ENCODE measurements at places on chromosomes 1 and 21. TPM values are rescaled to one million over a fixed set of nuclear protein-coding genes. Genes with fewer than 3 reads are reported as not detected.

The PLEKHN1 gene
- total RNA-seq, result not detected

DNA sequence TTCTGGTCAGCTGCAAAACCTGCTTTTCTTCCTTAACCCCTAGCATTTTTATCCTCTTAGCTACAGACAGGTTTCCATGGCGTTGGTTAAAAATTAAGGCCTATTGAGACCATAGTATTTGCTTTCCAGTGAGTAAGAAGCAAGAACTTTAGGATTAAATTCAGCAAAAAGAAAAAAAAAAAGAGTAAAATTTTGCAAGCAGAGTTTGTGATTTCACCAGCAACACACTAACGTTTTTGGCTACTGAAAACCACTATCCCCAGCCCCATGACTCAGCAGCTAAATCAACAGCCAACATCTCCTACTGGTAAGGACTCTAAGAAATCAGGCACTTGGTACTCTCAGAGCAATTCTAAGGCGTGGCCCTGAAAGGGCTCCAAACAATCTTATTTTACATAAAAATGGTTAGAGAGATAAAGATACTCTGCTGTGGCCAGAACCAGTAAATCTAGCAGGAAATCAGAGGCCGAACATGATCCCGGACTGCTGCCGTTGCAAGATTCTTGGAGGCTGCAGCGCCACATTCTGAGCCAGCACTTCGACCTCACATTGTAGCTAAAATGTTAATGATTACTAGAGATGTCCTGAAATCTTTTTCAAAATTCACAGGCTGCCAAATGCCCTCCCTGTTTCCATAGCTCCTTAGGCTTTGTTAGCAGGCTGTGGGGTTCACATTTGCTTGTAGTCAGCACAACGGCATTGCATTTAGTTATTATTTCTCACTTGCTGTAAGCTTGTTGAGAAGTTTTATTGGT, 1.6 kb upstream of the ENO1 start:
- peak; percentile 30 for DNase-seq

The PLA2G2E gene
- not detected for total RNA-seq

The GBP6 gene
- not detected for total RNA-seq

The PLPPR4 gene
- 3.9 TPM for total RNA-seq

The PGLYRP3 gene
- total RNA-seq, result not detected

DNA sequence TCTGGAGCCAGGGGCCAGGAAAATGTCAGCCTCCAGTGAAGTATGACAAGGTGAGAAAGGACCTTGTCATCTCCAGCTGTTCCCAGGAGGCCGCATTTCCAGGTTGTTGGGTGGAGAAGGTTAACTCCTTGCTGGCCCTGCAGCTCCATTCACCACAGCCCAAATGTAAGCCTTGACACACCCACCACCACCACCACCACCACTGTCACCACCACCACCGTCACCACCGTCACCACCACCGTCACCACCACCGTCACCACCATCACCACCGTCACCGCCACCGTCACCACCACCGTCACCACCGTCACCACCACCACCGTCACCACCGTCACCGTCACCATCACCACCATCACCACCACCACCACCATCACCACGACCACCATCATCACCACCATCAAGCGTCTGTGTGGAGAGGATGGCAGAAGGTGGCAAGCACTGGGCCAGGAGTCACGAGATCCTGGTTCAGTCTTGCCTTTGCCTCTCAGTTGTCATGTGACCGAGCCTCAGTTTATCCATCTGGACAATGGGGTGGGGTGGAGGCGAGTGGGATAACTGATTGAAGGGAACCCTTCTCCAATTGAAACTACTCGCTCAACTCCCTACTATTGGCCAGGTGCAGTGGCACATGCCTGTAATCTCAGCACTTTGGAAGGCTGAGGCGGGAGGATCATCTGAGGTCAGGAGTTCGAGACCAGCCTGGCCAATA, 21.2 kb upstream of the FAM131C start:
- DNase-seq, result no peak

DNA sequence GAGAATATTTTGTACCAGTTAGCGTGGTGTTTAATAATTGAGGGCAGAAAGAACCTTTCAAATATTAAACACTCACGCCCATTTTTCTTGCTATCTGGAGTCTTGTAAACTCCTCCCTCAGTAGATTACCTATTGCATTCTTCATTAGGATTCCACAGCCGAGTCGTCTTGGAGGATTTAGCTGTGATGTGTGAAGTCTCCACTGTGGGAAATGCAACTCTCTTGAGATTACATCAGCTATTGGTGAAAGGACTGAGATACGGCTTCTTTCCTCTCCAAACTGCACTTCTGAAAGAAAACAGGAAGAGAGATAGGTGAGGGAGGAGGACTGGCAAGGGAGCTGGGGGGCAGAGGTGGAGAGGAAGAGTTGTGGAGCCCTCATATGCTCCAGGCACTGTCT, 36.1 kb downstream of the ACTA1 start:
- no peak for DNase-seq

- DNase-seq, result no peak
Observed at GRCh38 chr1:174465855-174466254, 18.1 kb downstream of the GPR52 start.

DNA sequence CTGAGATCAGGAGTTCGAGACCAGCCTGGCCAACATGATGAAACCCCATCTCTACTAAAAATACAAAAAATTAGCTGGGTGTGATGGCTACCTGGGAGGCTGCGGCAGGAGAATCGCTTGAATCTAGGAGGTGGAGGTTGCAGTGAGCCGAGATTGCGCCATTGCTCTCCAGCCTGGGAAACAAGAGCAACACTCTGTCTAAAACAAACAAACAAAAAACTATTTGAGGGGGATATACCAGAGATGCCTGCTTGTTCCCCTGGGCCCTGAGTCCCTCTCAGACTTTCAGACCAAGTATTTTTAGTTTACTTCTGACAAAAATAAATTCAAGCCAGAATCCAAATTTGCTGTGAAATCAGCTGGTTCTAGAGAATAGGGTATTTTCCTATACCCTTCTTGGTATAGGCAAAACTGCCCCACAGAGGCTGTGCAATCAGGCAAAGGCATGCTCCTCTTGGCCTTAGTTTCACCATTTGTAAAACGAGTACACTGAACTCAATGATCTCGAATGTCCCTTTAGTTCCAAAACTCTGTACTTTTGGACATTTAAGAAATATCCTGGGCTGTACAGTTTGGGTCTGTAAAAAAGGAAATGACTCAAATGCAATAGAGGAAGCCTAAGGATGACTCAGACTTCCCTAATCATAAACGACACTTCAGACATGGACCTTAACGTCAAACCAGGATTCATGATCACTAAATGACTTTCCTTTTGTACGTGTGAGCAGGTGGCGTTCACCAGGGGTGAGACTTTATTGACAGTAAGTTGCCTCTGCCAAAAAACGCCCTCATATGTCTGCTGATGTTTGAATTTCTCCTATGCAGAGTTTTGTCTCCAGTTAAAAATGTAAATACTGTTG, 16.1 kb downstream of the ENSA start:
- no peak for DNase-seq

The IRF2BP2 gene
- 88.6 TPM for total RNA-seq

The HAO2 gene
- total RNA-seq, result not detected

The VCAM1 gene
- total RNA-seq, result 21.2 TPM

The OPTC gene
- total RNA-seq, result not detected

- no peak for DNase-seq
Observed at GRCh38 chr1:34086561-34086960, 78.5 kb downstream of the CSMD2 start.

DNA sequence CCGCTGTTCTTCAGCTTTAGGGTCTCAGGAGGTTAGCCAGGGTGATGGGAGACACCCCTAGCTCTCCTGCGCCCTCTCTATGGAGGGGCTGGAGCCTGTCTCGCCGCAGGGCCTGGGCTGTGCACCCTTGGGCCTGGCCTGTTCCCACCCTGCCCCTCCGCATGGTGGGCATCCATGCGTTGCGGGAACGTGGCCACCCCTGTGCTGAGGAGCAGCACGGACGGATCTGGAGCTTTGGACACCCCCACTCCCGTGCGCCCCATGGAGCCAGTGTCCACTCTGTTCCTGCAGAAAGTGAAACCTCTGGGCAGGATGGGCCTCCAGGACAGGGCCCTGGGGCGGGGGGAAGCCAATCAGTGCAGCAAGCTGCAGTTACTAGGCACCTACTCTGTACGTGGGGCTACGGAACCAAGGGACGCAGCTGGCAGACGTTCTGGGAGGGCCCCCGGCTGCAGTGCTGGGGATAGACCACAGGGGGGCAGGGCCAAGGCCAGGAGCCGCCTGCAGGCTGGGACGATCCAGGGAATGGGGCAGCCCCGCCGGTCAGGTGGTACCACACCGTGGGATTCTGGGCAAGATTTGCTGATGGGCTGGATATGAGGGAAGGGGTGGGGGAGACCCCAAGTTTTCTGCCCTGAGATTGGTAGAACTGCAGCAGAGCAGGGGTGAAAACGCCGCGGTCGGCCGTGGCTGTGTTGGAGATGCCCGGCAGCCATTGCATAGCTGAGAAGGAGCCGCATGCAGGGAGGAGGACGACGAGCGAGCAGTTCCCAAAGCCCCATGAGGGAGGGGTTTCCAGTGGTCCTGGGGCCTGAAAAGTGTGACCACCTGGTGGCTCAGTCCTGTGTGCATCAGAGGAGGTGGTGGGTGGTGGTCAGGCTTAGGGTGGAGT, 43.3 kb downstream of the TP73 start:
- DNase-seq, result peak; percentile 12

GRCh38 chr1:25544819-25545218, 1.4 kb downstream of the LDLRAP1 start:
- DNase-seq, result no peak
